C1 segment of cervical spinal cord (tissue), 14 donors: ENCODE measurements at places on chromosomes 7 and 10.

DNA sequence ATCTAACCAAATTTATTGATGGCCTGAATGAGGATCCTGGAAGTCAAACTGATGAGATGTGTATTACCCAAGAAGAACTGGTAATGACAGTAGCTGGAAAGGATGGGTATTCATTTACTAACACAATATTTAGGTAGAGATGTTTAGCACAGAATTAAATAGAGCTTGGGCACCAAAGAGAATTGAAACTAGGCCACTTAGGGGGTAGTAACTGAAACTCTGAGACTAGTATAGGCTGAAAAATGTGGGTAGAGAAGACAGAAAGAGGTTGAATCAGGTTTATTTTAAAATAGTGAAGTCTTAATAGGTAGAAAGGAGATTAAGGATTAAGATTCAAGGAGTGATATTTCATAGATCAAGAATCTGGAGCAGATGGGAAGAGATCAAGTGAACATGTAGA lies 155.8 kb downstream of the MLLT10 start:
- no peak for DNase-seq

GRCh38 chr7:80294346-80294745 lies 159.7 kb downstream of the GNAI1 start:
- DNase-seq, result no peak

DNA sequence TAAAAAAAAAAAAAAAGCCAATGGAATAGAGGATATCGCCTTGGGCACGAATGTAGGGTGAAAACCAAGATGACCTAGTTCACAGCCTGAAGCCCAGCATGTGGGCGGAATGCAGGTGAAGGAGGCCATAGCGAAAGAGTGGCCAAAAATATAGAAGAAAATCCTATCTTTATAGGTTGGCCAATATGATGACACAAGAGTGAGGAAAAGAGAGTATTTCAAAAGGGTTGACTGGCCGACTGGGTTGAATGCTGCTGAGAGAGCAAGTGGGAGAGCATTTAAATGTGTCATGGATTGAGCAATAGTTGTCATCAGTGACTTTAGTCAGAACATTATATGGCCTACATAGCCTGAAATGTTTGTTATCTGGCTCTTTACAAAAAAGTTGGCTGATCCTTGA lies 17.2 kb upstream of the GLI3 start:
- DNase-seq, result no peak

- DNase-seq, result no peak
These were observed 457.8 kb upstream of the NFE2L3 start for GRCh38 chr7:25694211-25694610.
